ENCODE measurements at places on chromosomes 5 and 9.

GRCh38 chr9:108933231-108933717 lies 650 bp downstream of the ELP1 start:
- no peak for DNase-seq

- no peak for DNase-seq
Measured at GRCh38 chr9:124260769-124261603, 3.2 kb downstream of the NEK6 start.

GRCh38 chr9:35690614-35691333 lies 1.0 kb upstream of the TPM2 start:
- no peak for DNase-seq

- DNase-seq = no peak
Measured at GRCh38 chr9:136572828-136573625, 27.2 kb upstream of the NOTCH1 start.

DNA sequence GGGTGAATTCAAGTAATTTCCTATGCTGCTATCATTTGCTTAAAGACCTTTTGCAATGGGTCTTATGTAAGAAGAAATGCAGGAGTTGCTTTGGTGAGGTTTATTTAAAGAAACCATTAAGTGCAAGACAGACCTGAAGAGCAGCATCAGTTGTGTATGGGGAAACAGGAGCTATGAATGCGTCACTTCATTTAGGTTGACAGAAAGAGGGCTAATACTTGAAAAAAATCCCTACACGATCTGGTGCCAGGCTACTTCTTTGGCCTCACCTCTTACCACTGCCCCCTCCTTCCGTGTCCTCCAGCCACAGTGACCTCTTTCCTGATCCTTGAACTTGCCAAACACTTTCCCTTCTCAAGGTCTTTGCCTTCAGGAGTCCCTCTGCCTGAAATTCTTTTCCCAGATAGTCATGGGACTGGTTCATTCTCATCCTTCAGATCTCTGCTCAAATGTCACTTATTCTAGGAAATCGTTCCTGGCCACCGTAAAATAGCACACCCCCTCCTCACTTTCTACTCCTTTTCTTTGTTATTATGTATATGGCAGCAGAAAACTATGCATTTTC lies 1.4 kb upstream of the JAK2 start:
- no peak for DNase-seq

DNA sequence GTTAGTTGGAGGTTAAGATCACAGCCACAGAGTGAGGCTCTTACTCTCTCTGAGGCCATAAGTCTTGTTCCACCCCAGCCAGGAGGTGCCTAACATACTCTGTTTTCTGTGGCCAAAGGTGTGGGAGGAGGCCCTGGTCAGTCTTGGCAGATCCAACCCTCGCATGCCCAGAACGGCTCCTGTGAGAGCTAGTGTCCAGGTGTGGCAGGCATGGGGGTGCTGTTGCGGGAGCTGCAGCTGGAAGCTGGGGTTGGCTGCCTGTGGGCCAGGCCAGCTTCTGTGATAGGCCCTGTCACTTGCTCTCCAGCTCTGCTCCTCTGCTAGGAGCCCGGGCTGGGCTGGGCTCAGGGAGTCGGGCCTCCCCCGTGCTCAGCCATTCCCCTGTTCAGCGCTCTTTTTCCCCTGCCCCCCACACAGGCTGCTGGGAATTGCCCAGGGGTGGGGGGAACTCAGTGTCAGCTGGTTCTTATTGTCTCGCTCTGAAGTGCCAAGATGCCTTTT lies 31.6 kb downstream of the IER5L start:
- DNase-seq = no peak

Measured in esophagus squamous epithelium (tissue), 5 donors.